ENCODE measurements at places on chromosomes 5 and 9.

DNA sequence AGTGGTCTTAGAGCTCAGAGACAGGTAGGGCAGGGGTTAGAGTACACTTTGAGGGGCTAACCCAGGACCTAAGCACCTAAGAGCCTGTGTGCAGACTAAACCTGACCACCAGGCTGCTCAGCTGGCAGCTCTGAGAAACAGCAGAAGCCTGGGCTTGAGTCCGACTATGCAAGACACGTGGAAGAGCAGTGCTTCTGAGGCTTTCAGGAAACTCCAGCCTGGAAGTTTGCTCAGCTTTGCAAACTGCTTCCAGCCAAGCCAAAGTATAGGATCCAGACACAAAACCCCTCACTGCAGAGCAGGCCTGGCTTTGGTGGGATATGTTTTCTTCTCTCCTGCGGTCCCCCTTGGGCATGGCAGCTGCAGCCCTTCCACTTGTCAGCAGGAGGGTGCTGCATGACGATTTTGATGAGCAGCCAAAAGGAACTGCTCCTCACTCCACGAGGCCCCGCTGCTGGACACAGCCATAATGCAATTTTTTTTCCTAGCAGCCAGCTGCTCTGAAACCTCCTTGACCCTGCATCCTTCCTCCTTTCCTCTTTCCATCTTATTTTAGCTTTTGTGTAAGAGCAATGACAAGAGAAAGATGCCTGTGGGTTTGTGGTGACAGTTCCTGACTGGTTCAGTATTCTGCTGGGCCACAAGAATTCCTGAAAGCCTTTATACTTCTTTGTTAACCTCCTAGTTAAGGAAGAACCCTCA, 123.1 kb downstream of the LIFR start:
- DNase-seq = no peak

DNA sequence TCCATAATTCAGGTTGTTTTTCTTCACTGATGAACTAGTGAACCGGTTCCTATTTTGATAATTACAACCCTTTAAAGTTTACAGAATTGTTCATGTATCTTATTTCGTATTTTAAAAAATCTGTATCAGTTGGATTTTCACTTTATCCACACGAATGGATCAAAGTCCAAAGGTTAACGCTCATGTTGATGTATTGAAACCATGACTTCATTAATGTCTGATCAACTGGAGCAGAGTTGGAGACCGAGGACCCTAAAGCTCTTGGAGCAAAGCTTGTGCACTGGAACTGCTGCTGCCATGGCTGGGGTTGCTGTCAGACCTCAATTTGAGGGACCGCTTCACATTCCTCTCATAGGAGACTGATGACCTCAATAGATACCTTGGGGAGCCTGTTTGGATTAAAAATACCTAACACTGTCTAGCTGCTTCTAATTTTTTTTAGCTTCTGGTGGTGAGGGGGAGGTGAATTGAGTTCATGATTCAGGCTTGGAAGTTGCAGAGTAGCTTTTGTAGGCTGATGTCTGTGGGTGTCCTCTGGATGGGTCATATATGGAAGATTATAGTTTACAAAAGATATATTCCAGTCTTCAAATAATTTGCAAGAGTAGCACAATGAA, 45.1 kb downstream of the KIAA1958 start:
- DNase-seq = no peak

DNA sequence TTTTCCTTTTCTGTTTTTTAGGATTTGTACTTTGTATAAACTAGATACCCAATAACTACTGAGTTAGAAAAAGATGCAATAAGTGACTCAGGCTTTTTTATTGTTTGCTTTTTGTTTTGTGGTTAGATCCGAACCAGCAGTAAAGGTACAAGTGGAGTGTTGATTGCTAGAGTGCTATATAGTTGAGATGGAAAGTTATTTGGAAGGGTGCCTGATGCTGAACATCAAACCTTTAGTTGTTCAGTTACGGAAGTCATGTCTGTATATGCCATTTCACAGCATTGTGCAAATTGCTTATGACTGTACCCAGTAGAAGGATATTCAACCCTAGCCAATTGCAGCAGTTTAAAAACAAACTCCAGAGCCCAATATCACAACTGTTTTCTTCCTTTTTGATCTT, 285.1 kb downstream of the MAT2B start:
- no peak for DNase-seq

- DNase-seq = no peak
Measured at GRCh38 chr5:107470295-107470582, 200.5 kb downstream of the EFNA5 start.

DNA sequence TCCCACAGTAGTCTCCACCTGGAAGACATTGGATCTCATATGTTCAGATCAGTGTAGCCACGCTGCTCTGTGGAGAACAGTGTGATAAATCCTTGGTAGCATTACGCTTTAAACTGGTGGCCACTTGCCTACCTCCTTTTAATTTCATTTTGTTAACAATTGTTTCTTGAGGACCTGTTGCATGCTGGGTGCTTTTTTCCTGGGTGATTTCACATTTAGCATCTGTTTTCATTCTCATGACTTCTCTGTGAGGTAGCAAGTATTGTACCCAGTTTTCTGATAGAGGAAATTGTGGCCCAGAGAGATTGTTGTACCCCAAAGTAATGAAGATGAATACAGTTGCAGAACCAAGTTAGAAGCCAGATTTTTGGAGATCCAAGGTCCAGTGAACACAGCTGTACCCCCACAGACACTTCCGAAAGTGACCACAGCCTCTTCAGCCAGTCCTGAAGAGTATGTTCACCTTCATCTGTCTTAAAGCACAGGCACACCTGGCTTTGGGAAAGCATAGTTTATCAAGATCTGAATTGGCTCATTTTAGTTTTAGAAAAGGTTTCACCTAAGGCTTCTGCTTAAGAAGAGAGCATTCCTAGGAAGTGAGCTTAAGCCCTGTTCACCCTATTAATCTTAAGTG, 75.2 kb downstream of the F2RL2 start:
- no peak for DNase-seq

- no peak for DNase-seq
Measured at GRCh38 chr5:82275216-82275664, 2.9 kb downstream of the RPS23 start.

- no peak for DNase-seq
Measured at GRCh38 chr5:40307920-40308319, 371.8 kb upstream of the PTGER4 start.

- DNase-seq = peak; percentile 38
Measured at GRCh38 chr5:100777680-100778300, 125.3 kb downstream of the ST8SIA4 start.

DNA sequence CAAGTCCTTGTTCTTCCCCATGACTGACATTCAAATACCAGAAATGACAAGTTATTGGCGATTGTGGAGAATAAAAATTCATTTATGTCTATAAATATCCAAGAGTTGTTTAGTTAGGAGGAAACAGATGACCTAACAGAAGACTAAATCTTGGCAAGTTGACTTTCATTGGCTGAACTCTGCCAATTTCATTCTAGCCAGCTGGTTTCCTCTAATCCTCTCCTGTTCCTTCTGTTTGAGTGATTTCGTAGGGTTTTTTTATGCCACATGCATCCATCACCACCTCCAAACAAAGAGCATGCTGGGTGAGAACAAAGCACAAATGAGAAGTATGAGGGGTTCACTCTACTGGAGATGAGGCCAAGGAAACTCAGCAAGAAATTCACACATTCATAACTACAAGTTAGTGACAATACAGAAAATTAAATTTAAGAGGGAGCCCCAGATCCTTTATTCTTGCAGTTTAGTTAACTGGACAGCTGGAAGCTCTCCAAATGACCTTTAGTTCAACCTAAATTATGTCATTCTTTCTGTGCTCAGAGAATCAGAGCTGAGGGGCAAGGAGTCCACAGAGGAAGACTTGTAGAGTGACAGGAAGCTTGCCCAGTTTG, 932.0 kb downstream of the TLE4 start:
- no peak for DNase-seq

DNA sequence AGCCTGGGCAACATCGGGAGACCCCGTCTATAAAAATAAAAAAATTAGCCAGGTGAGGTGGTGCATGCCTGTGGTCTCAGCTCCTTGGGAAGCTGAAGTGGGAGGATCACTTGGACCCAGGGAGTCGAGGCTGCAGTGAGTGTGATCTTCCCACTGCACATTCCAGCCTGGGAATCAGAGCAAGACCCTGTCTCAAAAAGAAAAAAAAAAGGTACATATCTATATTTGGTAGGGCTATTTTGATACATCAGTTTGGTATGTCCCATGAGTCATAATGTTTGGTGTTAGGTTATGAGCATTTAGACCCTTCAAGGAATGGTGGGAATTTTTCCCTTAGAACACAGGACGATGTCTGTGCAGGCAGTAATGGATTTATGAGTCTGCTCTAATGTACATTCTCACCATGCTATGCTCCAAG, 55.3 kb upstream of the POU4F3 start:
- DNase-seq = no peak

- no peak for DNase-seq
Measured at GRCh38 chr5:4833104-4833738, 306.9 kb upstream of the ADAMTS16 start.

- peak; percentile 21 for DNase-seq
Measured at GRCh38 chr9:6896562-6896961, 138.8 kb downstream of the KDM4C start.

DNA sequence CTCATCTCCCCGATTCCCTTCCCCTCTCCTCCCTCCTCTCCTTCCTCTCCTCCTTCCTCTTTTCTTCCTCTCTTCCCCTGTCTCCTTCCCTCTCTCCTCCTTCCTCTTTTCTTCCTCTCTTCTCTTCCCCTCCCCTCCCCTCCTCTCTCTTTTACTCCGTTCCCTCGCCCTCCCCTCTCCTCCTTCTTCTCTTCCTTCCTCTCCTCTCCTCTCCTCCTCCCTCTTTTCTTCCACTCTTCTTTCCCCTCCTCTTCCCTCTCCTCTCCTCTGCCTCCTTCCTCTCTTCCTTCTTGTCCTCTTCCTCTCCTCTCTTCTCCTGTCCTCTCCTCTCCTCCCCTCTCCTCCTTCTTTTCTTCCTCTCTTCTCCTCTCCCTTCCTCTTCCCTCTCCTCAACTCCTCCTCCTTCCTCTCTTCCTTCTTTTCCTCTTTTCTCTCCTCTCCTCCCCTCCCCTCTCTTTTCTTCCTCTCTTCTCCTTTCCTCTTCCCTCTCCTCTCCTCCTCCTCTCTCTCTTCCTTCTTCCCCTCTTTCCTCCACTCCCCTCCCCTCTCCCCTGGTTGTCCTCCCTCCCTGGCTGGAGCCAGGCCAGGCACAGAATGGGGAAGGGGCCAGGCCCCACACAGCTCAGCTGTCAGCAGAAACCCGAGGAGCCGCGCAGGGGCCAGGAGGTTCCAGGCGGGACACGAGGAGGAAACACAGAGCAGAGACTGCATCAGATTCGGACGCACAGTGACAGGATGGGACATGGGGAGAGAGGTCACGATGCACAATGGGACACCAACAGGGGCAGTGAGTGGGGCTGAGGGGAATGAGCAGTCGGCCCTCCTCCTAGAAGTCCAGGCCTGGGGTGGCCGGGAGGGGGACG, 48.0 kb downstream of the CAMK2A start:
- DNase-seq = no peak
